ENCODE measurements at places on chromosomes 7 and 10.

- DNase-seq, result no peak
Observed at GRCh38 chr10:3987143-3987974, 202.3 kb upstream of the KLF6 start.

- DNase-seq, result no peak
Observed at GRCh38 chr10:86662186-86663045, 5.9 kb upstream of the LDB3 start.

- DNase-seq, result no peak
Observed at GRCh38 chr7:18426564-18427226, 68.9 kb upstream of the HDAC9 start.

GRCh38 chr10:31554556-31554955 lies 235.5 kb downstream of the ZEB1 start:
- DNase-seq, result no peak

GRCh38 chr7:88306590-88307048 lies at the start of gene STEAP4:
Gene STEAP4, minus strand, starts transcription at chr7:88306894. Its CDS starts 22,625 bp downstream, at chr7:88284269.
- no peak for DNase-seq
